ENCODE measurements at places on chromosomes 6 and 20. TPM values are rescaled to one million over a fixed set of nuclear protein-coding genes. Genes with fewer than 3 reads are reported as not detected.
A peak's percentile ranks its signal among the peaks of the same experiment; 100 is the strongest.

DNA sequence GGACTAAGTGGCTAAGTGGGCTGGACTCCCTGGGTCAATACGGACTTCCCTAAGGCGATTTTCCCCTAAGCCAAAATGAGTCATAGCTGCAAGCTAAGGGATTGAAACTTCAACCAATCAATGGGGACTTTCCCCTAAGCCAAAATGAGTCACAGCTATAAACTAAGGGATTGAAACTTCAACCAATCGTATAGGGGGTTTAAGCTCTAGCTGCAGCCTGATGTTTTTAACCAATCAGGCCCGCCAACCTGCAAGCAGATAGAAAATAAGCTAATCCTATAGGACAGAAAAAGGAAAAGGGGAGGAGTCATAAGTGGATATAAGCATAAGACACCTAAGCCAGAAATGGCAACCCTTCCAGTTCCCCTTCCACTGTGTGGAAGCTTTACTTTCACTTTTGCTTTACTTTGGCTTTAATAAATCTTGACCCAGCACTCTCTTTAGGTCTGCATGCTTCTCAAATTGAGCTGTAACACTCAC, 655.0 kb upstream of the HS3ST5 start:
- H3K4me3 ChIP-seq, result no peak overlapping the region
- H3K36me3 ChIP-seq, result no peaks in the 10 kb centered on the region
- no peaks in the 10 kb centered on the region for H3K4me1 ChIP-seq
- H3K27me3 ChIP-seq, result no peaks in the 10 kb centered on the region
- no peak overlapping the region for H3K27ac ChIP-seq
- DNase-seq, result no peak

DNA sequence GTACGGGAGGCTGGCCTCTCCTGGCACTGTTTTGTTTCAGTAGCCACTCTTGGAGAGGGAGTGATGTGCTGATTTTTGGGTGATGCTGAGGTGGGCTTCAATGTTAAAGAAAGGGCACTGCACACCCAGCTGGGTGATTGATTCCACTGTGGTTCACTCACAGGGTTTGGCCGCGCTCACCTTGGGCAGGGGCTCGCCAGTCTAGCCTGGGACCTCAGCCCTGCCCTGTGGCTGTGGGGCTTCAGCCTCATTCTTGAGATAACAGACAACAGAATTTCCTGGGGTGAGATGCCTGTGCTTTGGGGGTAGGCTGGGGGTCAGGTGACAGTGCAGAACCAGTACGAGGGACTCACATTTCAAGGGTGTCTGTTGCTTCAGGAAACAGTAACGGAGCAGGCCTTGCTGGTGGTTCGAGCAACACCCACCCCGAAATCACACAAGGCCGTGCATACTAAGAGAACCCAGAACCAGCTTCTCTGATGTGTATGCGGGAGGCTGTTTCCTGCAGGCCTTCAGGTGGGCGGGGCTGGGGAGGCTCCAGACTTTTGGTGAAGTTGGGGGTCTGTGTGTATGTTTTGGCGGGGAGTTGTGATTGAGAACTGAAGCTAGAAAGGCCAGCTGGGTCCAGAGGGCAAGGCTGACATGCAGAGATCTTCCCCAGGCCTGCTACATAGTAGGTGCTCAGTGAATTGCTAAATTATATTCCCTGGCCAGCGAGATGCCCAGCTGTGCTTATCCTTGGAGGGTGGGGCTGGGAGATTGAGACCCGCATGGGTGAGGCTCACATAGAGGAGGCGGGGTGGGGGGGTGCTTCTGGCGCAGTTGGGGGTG, 154.2 kb upstream of the RNF24 start:
- H3K27ac ChIP-seq, result no peak overlapping the region
- H3K36me3 ChIP-seq, result no peaks in the 10 kb centered on the region

DNA sequence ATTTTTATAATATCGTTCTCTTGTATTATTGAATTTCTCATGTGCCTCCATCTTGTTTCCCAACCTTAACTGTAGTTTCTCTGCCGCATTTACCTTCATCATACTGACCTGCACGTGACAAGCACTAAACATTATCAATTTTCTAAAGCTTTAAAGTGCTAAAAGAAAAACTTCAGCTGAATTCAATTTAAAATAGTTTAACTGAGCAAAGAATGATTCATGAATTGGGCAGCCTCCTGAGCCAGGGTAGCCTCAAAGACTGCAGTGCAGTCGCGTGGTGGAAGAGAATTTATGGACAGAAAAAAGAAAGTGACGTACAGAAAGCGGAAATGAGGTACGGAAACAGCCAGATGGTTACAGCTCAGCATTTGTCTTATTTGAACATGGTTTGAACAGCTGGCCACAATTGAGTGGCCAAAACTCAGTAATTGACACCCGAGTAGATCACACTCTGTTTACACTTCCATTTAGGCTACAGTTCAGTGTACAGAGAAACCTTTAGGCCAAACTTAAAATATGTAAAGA, 4.2 kb upstream of the ZDHHC14 start:
- H3K27me3 ChIP-seq, result peaks cover 3% of the 10 kb centered on the region
- no peak overlapping the region for H3K27ac ChIP-seq
- H3K36me3 ChIP-seq, result no peaks in the 10 kb centered on the region
- H3K4me3 ChIP-seq, result no peak overlapping the region
- H3K4me1 ChIP-seq, result peaks cover 12% of the 10 kb centered on the region

DNA sequence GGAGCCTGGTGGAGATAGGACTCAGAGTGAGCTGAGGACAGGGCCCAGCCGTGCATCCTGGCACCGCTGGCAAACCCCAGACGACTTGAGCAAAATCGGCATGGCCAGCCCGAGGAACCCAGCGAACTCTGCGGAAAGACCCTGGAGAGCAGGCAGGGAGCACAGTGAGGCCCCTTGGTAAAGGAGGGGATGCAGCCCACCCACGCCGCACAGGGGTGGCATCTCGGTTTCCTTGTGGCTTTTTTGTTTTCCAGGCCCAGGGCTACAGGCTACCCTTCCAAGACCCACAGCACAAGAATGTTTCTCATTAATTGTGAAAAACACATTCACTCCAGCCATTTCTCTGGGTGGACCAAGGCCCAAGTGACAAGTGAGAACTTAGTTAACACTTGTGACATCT, 71.4 kb downstream of the BMP7 start:
- peaks cover 17% of the 10 kb centered on the region for H3K4me1 ChIP-seq
- H3K27ac ChIP-seq, result peak overlapping the region; percentile 62
- no peak overlapping the region for H3K4me3 ChIP-seq

The CYP39A1 gene
- total RNA-seq, result 2.1 TPM

DNA sequence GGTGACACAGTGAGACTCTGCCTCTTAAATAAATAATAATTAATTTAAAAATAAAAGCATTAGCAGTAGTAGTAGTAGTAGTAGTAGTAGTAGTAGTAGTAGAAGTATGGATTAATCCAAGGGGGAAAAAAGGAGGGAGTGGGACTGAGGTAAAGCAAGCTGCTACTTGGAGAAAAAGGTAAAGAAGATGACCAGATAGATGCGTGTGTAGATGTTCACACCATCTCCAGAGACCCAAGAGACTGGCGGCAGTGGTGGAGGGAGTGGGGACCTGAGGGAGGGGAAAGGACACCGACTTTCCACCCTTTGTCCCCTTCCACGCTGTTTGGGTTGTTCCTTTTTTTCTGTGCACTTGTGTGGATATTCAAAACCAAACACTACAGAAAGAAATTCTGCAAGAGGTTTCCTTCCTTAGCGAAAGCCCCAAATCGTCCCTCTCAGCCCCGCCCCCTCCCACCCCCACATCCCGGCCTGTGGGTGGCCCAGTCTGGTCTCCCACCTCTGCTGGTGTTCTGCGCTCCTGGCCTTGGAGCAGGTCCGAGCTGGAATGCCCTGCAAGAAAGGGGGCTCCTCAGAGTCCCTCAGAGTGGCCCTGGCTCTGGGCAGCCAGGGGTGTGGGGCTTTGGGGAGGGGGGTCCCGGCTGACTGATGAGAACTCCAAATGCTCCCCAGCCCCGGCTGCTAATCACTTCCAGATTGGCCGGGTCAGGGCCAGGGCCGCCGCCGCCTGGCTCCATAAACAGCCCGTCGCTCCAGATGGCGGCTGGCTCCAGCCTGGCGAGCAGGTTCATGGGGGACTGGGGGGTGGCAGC, 60.2 kb downstream of the UBE2V1 start:
- peaks cover 30% of the 10 kb centered on the region for H3K4me1 ChIP-seq
- no peaks in the 10 kb centered on the region for H3K27me3 ChIP-seq
- H3K4me3 ChIP-seq, result no peak overlapping the region

DNA sequence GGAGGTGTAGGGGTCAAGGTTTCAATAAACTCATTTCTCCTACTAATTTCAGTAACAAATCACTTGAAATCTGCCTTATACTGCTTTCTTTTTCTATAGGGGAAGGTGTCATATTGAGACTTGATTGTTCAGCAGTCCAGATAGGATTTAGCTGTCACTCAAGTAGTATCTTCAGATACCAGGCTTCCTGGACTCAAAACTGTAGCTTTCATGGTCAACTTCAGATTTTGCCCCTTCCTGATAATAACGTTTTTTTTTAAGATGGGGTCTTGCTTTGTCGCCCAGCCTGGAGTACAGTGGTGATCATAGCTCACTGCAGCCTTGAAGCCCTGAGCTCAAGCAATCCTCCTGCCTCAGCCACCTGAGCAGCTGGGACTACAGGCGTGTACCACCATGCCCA, 77.8 kb downstream of the JAG1 start:
- no peak for DNase-seq
- no peak overlapping the region for H3K27ac ChIP-seq
- H3K4me1 ChIP-seq, result peaks cover 12% of the 10 kb centered on the region
- H3K36me3 ChIP-seq, result peaks cover 2% of the 10 kb centered on the region
- no peak overlapping the region for H3K4me3 ChIP-seq

DNA sequence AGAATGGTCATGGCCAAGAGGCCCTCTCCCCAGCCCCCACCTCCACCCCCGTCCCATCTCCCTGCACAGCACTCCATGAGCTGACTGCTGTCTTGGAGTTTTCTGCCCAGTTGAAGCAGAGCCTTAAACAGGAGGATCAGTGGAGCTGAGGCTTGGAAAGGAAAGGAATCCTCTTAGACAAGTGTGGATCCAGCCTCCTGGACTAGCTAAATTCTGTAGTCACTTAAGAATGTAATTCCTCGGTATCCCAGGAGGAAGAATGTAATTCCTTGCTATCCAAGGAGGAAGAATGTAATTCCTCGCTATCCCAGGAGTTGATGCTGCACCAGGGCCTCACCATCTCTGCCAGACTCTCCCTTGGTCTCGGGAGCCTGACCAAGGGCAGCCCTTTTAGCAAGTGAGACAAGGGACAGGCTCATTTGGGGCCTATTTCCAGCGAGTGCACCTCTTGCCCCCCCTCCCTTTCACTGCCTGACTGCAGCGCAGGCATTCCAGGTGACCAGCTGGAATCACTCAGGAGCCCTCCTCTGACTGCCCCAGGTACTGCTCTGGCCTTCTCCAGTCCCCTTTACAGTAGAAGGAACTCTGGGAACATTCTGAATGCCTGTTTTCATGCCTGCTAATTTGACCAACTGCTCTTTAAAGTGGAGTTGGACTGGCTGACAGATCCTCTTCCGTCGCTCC, 76.2 kb downstream of the TCP11 start:
- H3K4me3 ChIP-seq, result no peak overlapping the region
- H3K4me1 ChIP-seq, result peaks cover 6% of the 10 kb centered on the region
- no peaks in the 10 kb centered on the region for H3K36me3 ChIP-seq
- H3K27ac ChIP-seq, result no peak overlapping the region
- H3K27me3 ChIP-seq, result no peaks in the 10 kb centered on the region

GRCh38 chr6:89013438-89013837, 50.0 kb upstream of the RNGTT start:
- H3K27me3 ChIP-seq, result no peaks in the 10 kb centered on the region
- H3K4me1 ChIP-seq, result no peaks in the 10 kb centered on the region
- no peak overlapping the region for H3K4me3 ChIP-seq
- no peaks in the 10 kb centered on the region for H3K36me3 ChIP-seq
- no peak overlapping the region for H3K27ac ChIP-seq

GRCh38 chr6:157763129-157763903, 59.7 kb upstream of the SNX9 start:
- H3K27ac ChIP-seq, result no peak overlapping the region
- H3K4me1 ChIP-seq, result peaks cover 28% of the 10 kb centered on the region
- H3K27me3 ChIP-seq, result no peaks in the 10 kb centered on the region
- no peaks in the 10 kb centered on the region for H3K36me3 ChIP-seq
- no peak for DNase-seq

GRCh38 chr20:44129911-44130718, 56.9 kb downstream of the JPH2 start:
- no peaks in the 10 kb centered on the region for H3K36me3 ChIP-seq
- DNase-seq, result no peak
- H3K27ac ChIP-seq, result no peak overlapping the region
- no peak overlapping the region for H3K4me3 ChIP-seq
- H3K4me1 ChIP-seq, result no peaks in the 10 kb centered on the region

The STK38 gene
- 27.7 TPM for total RNA-seq

DNA sequence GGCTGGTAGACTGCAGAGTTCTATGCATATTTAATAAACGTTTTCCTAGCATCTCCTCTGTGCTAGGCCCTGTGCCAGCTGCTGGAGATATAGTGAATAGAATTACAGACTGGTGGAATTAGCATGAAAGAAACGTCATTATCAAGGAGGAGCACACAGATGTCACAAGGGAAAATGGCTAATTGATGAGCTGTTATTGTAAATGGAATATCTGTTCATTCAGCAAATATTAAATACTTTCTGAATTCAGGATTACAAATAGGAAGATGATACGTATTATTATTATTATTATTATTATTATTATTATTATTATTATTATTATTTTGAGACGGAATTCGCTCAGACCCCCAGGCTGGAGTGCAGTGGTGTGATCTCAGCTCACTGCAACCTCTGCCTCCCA, 1.2 kb downstream of the AAR2 start:
- H3K4me1 ChIP-seq, result peaks cover 27% of the 10 kb centered on the region
- H3K27ac ChIP-seq, result no peak overlapping the region
- no peaks in the 10 kb centered on the region for H3K36me3 ChIP-seq
- H3K4me3 ChIP-seq, result peak overlapping the region; percentile 96
- DNase-seq, result no peak
- no peaks in the 10 kb centered on the region for H3K27me3 ChIP-seq

GRCh38 chr20:58694241-58695083, 1.9 kb downstream of the NPEPL1 start:
- no peak for DNase-seq
- peaks cover 13% of the 10 kb centered on the region for H3K4me1 ChIP-seq
- H3K27me3 ChIP-seq, result no peaks in the 10 kb centered on the region
